Germinal center (tissue), 1 donor: ENCODE measurements at places on chromosomes 11 and 22.

GRCh38 chr11:17148536-17148935 lies 59.2 kb downstream of the PIK3C2A start:
- no peak for DNase-seq

DNA sequence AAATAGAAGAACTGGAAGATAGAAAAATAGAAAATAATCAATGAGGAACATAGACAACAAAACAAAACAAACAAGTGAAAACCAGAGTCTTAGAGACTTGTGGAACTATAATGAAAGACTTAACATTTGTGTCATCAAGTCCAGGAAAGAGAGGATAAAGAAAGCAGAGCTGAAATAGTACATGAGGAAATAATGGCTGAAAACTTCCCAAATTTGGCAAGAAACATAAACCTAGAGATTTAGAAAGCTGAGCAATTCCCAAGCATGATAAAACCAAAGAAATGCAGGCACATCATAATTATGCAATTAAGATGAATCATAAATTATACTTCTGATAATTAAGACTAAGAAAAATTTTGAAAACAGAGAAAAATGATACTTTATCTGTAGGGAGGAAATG lies 614.5 kb downstream of the ETS1 start:
- DNase-seq, result no peak

DNA sequence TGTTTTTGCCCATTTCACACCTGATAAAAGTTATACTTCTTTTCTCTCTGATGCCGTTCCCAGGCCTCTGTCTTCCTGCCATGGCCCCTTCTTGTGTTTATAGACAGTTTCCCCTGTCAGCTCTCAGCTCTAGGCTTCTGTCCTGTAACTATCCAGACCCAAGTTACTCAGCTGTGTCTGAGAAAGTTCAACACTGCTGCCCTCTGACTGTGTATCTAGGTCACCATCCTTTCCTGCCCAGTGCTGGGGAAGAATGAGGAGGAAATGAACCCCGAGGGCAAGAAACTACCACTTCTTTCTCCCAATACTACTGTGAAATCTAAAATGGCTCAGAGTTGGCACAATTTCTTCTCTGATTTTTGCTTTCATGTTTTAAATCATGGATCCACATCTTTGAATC lies 29.6 kb downstream of the SNX19 start:
- DNase-seq, result no peak

GRCh38 chr11:57406337-57406904 lies 16.0 kb upstream of the PRG2 start:
- DNase-seq, result no peak

DNA sequence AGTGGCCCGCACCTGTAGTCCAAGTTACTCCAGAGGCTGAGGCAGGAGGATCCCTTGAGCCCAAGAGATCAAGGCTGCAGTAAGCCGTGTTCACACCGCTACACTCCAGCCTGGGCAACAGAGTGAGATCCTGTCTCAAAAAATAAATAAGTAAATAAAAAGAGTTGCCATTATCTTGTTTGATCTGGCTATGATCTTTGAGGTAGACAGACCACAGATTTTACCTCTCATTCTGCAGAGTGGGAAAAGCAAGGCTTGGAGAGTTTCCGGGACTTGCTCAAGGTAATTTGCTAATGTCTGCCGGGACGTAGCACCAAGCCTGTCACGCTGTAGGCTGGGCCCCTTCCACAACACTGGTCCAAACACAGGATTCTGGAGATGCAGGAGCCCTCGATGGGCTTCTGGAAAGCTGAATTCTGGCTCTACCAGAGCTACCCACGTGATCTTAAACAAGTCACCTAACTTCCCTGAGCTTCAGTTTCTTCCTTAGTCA lies 6.8 kb downstream of the GRAP2 start:
- DNase-seq, result no peak

GRCh38 chr11:71478528-71478840 lies 25.5 kb downstream of the NADSYN1 start:
- no peak for DNase-seq

DNA sequence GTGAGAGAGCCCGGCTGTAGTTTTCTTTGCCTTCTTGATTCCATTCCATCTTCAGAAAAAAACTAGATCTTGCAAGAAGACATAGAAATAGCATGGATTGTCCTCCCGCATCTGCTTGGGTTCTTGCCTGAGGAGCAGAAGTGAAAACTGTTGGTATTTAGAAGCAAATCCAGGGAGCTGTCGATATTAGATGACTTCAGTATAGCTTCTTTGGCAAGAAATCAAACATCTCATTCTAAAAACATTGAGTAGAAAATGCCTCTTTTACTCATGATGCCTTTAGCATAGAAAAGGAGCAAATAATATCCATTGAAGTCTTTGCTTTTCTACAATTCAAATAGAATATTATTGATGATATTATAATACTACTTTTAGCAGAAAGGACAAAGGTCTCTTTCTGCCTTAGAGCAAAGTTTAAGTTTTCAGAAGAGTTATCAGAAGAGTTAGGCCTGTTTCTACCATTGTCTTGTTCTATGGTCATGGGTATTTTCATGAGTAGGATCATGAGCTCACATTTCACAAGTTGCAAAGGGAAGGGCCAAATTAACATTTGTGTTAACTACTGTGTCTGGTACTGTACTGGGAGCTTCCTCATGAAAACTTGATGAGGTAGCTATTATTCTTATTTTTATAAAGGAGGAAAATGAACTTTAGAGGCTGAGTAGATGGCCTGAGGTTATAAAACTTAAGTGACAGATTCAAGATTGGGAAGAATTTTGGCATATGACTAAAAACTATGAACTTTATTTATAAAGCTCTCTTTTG lies 49.7 kb downstream of the EXT2 start:
- no peak for DNase-seq

- DNase-seq, result no peak
Measured at GRCh38 chr22:17753401-17753989, 20.8 kb downstream of the BID start.
